ENCODE measurements at places on chromosomes 6 and 20.
A peak's percentile ranks its signal among the peaks of the same experiment; 100 is the strongest.

DNA sequence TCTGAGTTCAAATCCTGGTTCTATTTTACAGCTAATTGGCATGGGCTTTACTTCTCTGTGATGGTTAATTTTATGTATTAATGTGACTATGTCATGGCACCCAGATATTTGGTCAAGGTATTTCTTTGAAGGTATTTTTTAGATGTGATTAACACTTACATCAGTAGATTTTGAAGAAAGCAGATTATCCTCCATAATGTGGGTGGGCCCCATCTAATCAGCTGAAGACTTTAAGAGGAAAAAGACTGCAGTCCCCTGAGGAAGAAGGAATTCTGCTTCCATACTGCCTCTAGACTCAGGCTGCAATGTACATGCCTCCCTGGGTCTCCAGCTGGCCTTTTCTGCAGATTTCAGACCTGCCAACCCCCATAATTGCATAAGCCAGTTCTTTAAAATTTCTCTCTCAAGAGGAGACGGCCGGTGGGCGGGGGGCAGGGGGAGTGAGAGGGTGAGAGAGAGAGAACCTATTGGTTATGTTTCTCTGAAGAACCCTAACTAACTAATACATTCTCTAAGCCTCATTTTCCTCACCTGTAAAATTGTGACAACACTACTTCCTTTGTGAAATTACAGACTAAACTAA, 338.2 kb upstream of the PRDM1 start:
- no peak for DNase-seq
- H3K36me3 ChIP-seq: peaks cover 2% of the 10 kb centered on the region
- H3K27ac ChIP-seq: no peak overlapping the region

GRCh38 chr6:4030669-4031068, 48.3 kb downstream of the FAM217A start:
- no peak for DNase-seq
- H3K36me3 ChIP-seq: peaks cover 40% of the 10 kb centered on the region
- peak overlapping the region; percentile 68 for H3K27ac ChIP-seq
- H3K4me1 ChIP-seq: peaks cover 59% of the 10 kb centered on the region
- no peaks in the 10 kb centered on the region for H3K27me3 ChIP-seq

- peaks cover 100% of the 10 kb centered on the region for H3K4me1 ChIP-seq
- no peak overlapping the region for H3K4me3 ChIP-seq
Observed at GRCh38 chr20:48765359-48765758, 62.4 kb downstream of the PREX1 start.

DNA sequence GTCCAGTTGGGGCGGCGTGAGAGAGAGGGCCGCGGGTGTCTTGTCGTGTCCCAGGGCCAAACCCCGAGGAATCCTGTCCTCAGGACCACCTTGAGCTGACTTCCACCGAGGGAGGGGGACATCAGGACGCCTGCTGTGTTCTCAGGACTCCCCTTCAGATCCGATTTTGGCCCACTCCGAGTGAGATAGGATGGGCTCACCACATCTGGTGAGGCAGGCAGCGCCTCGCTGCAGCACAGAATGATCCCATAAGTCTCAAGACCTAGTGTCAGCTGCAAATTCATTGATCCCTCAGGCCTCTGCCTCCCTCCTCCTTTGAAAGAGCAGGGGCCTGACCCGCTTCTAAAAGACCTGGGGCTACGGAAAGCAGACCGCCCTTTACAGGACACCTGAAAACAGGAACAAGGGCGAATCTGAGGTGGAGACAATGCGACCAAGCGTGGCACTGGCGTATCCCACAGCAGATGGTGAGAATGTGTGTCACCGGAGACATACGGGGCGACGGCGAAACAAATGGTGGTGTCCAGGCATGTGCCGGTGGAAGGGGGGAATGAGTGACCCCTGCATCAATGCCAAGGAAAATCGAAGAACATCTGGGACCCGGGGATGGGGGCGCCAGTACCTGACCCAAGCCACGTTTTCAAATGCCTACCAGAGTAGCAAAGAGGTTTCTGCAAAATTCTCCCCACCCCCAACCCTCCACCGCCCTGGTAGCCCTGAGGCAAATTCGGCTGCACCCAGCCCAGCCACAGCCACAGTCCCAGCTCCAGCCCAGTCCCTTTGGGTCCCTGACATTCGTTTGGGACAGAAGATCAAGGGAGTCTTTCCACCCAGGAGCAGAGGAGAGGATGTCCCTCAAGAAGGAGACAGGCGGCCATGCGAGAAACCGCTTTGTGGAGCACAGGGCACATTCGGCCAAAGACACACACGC, 162.1 kb upstream of the ZNF337 start:
- H3K36me3 ChIP-seq: peaks cover 25% of the 10 kb centered on the region
- H3K27me3 ChIP-seq: peaks cover 93% of the 10 kb centered on the region
- peak overlapping the region; percentile 46 for H3K4me3 ChIP-seq
- no peak for DNase-seq
- H3K4me1 ChIP-seq: peaks cover 43% of the 10 kb centered on the region

- H3K36me3 ChIP-seq: no peaks in the 10 kb centered on the region
- no peaks in the 10 kb centered on the region for H3K4me1 ChIP-seq
- no peak for DNase-seq
- no peak overlapping the region for H3K4me3 ChIP-seq
Observed at GRCh38 chr20:48051794-48052474, 266.7 kb upstream of the SULF2 start.

DNA sequence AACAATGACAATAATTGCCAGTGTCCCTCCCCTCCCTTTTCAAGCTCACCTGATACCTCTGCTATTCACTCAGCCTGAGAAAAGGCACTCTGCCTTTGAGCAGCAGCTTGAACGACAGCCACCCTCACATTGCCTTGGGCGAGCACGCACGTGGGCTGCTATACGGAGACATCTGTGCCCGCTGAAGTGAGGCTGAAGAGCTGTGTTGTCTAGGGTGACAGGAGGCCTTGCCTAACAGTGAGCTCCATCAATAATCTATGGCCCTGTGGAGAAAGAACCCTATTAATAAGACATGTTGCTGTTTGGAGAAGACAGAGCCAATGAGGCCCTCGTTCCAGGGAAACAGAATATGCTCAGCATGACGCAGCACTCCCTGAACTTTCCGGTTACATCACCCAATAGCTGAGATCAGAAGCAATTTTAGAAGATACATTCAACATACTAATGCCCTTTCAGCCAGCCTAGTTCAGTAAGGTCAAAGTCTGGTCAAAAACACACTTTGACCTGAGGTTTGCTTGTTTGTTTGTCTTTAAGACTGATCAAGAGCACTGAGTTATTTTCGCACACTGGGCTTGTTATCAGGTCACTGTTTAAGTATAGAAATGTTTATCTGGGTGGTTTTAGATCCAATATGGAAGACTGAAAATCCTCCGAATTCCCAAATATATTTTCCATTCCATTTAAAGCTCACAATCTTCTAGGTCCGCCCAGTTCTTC, 30.6 kb downstream of the RBM24 start:
- H3K27me3 ChIP-seq: peaks cover 4% of the 10 kb centered on the region
- no peak overlapping the region for H3K27ac ChIP-seq
- H3K4me3 ChIP-seq: no peak overlapping the region
- no peaks in the 10 kb centered on the region for H3K4me1 ChIP-seq
- no peak for DNase-seq

- H3K27ac ChIP-seq: no peak overlapping the region
- no peak for DNase-seq
- no peaks in the 10 kb centered on the region for H3K4me1 ChIP-seq
- H3K27me3 ChIP-seq: peaks cover 33% of the 10 kb centered on the region
Observed at GRCh38 chr20:50238081-50238800, 47.6 kb downstream of the CEBPB start.

DNA sequence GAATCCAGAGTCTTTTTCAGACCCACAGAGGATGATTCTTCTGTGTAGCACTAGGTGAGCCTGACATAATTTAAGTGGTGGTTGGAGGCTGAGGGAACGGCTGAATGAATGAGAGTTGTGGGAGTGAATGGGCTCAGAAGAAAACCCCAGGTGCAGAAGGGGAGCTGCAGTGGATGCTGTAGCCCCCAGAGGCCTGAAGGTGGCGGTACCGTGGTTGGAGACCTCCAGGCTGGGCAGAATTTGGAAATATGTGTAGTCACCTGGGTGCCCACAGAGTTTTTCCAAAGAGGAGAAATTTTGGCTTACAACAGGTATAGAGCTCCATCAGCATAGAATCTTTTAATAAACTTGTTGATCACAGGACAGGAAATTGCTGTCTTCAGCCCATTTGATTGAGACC, 6.5 kb upstream of the RAET1G start:
- peaks cover 100% of the 10 kb centered on the region for H3K27me3 ChIP-seq
- peaks cover 6% of the 10 kb centered on the region for H3K4me1 ChIP-seq
- DNase-seq: no peak
- peaks cover 5% of the 10 kb centered on the region for H3K36me3 ChIP-seq
- no peak overlapping the region for H3K27ac ChIP-seq

DNA sequence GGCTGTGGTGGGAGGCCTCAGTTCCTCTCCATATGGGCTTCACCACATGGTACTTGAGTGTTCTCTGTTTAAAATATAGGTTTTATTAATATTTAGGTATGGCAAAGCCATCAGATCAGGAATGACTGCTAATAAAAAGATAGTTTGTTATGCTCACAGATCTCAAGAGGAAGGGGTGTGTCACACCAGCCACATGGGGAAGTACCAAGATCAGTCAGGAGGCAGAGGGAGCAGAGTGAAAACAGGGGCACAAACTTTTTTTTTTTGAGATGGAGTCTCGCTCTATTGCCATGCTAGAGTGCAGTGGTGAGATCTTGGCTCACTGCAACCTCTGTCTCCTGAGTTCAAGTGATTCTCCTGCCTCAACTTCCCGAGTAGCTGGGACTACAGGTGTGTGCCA, 92.1 kb upstream of the GCM1 start:
- no peak overlapping the region for H3K27ac ChIP-seq
- no peak overlapping the region for H3K4me3 ChIP-seq
- peaks cover 2% of the 10 kb centered on the region for H3K36me3 ChIP-seq
- no peaks in the 10 kb centered on the region for H3K27me3 ChIP-seq

- no peak overlapping the region for H3K4me3 ChIP-seq
- H3K27me3 ChIP-seq: no peaks in the 10 kb centered on the region
- no peaks in the 10 kb centered on the region for H3K36me3 ChIP-seq
- H3K4me1 ChIP-seq: no peaks in the 10 kb centered on the region
- DNase-seq: no peak
Observed at GRCh38 chr6:85081102-85081501, 316.7 kb upstream of the TBX18 start.

- no peak overlapping the region for H3K27ac ChIP-seq
- H3K4me3 ChIP-seq: no peak overlapping the region
- peaks cover 53% of the 10 kb centered on the region for H3K27me3 ChIP-seq
- no peak for DNase-seq
- H3K36me3 ChIP-seq: no peaks in the 10 kb centered on the region
- peaks cover 17% of the 10 kb centered on the region for H3K4me1 ChIP-seq
Observed at GRCh38 chr6:3314176-3314575, 55.4 kb downstream of the PSMG4 start.

- no peak overlapping the region for H3K4me3 ChIP-seq
- peaks cover 65% of the 10 kb centered on the region for H3K27me3 ChIP-seq
Observed at GRCh38 chr6:7528565-7528964, 12.9 kb upstream of the DSP start.

GRCh38 chr6:2454180-2454579, 208.8 kb upstream of the GMDS start:
- H3K4me3 ChIP-seq: no peak overlapping the region
- peaks cover 47% of the 10 kb centered on the region for H3K27me3 ChIP-seq
- H3K4me1 ChIP-seq: no peaks in the 10 kb centered on the region
- DNase-seq: no peak

DNA sequence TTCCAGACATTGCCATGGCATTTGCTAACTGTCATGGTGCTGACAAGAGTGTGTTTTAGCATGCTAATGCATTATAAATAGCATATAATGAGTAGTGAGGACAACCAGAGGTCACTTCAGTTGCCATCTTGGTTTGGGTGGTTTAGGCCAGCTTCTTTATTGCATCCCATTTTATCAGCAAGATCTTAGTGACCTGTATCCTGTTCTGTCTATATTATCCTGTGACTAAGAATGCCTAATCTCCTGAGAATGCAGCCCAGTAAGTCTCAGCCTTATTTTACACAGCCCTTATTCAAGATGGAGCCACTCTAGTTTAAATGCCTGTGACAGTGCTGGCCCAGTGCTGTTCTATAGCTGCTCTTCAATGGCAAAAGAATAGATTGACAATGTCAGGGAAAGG, 781.0 kb upstream of the ADGRB3 start:
- no peak for DNase-seq
- no peak overlapping the region for H3K27ac ChIP-seq
- no peaks in the 10 kb centered on the region for H3K27me3 ChIP-seq
- no peaks in the 10 kb centered on the region for H3K36me3 ChIP-seq

DNA sequence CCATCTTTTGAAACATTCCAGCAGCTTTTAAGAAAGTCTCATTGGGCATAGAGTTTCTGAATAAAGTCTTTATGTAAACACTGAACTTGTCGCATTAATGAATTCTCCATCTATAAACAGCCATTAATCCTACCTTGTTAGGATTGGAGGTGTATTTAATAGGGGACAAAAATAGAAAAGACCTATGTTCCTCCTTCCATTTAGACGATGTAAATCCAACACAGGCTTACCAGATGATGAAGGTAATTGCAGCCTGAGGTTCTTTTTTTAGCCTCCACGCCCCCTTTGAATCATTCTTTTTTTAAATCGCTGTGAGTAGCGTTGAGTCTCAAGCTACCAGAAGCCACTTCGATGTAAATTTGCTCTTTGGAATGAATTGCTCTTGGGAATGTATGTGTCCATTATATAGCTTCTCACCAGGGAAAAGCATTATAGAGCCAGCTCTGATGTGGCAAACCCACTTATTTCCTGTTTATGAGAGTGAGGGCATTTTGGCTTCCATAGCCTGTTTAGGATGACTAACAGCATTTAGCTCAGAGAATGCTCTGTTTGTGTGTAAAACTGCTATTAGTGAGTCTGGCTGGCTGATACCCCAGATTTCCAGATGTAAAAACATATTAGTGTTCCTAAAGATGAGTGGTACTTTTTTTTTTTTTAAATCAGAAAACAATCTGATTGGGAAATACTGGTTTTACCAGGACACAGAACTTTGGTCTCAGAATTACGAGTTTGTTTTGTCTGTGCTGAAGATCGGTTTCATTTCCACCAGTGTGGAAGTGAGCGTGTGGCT, 74.9 kb upstream of the CLDN20 start:
- no peaks in the 10 kb centered on the region for H3K36me3 ChIP-seq
- H3K27me3 ChIP-seq: no peaks in the 10 kb centered on the region
- H3K4me1 ChIP-seq: peaks cover 6% of the 10 kb centered on the region
- no peak overlapping the region for H3K27ac ChIP-seq

DNA sequence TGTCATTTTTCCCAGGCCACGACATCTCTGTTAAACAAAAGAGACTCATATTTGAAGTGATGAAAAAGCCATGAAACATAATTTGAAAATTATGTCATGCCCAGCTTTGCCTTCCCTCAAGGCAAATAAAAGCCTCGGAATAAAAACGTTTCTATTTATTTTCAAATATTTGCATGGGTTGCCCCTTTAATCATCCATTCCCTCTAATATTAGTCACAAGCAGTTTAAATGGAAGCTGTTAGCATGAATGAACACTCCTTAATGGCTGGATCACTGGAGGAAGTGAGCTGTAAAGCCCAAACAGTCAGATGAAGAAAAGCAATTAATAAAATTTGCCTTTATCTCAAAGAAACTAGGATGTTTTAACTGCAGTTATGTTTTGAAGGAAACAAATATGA, 69.3 kb upstream of the STMND1 start:
- no peak for DNase-seq
- H3K27me3 ChIP-seq: peaks cover 32% of the 10 kb centered on the region
- H3K27ac ChIP-seq: no peak overlapping the region
